Lower leg skin (tissue), 4 donors: ENCODE measurements at places on chromosomes 11 and 22. TPM values are rescaled to one million over a fixed set of nuclear protein-coding genes. Genes with fewer than 3 reads are reported as not detected.

GRCh38 chr11:86811637-86812321 is 11.4 kb downstream of the PRSS23 start:
- no peak for DNase-seq

DNA sequence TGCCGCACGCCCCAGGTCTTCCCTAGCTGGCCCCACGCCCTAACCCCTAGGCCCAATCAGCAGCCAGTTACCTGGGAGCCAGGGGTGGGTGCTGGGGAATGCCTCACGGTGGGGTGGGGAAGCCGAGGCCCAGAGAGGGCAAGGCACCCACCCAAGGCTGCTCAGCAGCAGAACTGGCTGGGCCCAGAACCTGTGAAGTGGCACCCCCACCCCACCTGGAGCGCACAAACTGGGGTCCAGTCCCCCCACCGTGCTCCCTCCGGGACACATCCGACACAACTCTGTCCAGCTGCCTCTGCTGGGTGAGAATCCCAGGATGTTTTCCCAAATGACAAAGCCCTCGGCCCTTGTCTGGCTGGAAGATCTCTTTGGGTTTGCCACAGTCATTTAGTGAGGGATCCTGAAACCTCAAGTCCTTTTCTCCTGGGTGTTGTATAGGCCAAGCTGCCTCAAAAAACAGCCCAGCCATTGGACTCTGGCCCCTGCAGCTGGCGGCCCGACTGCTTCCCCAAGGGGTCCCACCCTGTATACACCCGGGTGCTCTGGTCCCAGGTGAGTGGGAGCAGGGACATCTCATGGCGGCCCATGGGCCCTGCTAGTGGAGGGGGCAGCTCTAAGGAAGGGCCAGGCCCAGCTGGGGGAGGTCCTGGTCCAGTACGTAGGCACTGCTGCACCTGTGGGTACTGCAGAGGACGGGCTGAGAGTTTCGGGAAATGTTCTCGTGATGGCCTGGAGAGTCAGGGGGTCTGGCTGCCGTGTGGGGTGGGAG is 20.9 kb downstream of the TSSC4 start:
- DNase-seq, result no peak

- DNase-seq, result no peak
Observed at GRCh38 chr11:36532941-36533601, 23.0 kb upstream of the TRAF6 start.

Gene APOL5
- not detected for total RNA-seq

Gene CHRDL2
- not detected for total RNA-seq

Gene LRRC56
- total RNA-seq, result 2.7 TPM

Gene LMO1
- 9.1 TPM for total RNA-seq

Gene SLC6A5
- total RNA-seq, result not detected

Gene ANKK1
- total RNA-seq, result 8.4 TPM
